ENCODE measurements at places on chromosomes 2 and 18. TPM values are rescaled to one million over a fixed set of nuclear protein-coding genes. Genes with fewer than 3 reads are reported as not detected.

Gene POTEI
- total RNA-seq = 0.98 TPM

Gene CREG2
- not detected for total RNA-seq

Gene CNPPD1
- total RNA-seq = 37.0 TPM

Gene HOXD8
- 13.8 TPM for total RNA-seq

Gene GPR75
- total RNA-seq = 4.9 TPM

Gene SPATA3
- total RNA-seq = not detected

Gene WDSUB1
- total RNA-seq = 14.3 TPM

Gene IMMT
- total RNA-seq = 44.8 TPM

Gene SLC5A7
- not detected for total RNA-seq

Gene ACVR1
- total RNA-seq = 32.8 TPM

Gene CAVIN2
- total RNA-seq = 31.3 TPM

Gene FAM237A
- not detected for total RNA-seq

Gene GPAT2
- total RNA-seq = 5.9 TPM

- peaks cover 10% of the 10 kb centered on the region for H3K36me3 ChIP-seq
- peak within 1 kb of the TSS; percentile 88 for H3K4me3 ChIP-seq
- H3K27me3 ChIP-seq = no peaks in the 10 kb centered on the region
- peaks cover 7% of the 10 kb centered on the region for H3K4me1 ChIP-seq
- peak; percentile 99 for DNase-seq
- peak within 1 kb of the TSS; percentile 87 for H3K27ac ChIP-seq
Observed at GRCh38 chr2:130342533-130343275, at the start of gene IMP4. Gene IMP4 (plus strand): TSS chr2:130342897. CDS start chr2:130342933, 36 bp downstream.

GRCh38 chr2:42128721-42129486 lies 40.2 kb upstream of the EML4 start:
- peak overlapping the region; percentile 64 for H3K27ac ChIP-seq
- H3K27me3 ChIP-seq = no peaks in the 10 kb centered on the region
- no peak for DNase-seq
- no peaks in the 10 kb centered on the region for H3K36me3 ChIP-seq
- H3K4me3 ChIP-seq = no peak overlapping the region

- no peak overlapping the region for H3K4me3 ChIP-seq
- no peak for DNase-seq
- H3K4me1 ChIP-seq = no peaks in the 10 kb centered on the region
- no peaks in the 10 kb centered on the region for H3K27me3 ChIP-seq
- no peaks in the 10 kb centered on the region for H3K36me3 ChIP-seq
Observed at GRCh38 chr2:197278799-197279763, 31.5 kb downstream of the ANKRD44 start.

GRCh38 chr2:25362434-25363145 lies 20.9 kb upstream of the DNMT3A start:
- H3K4me3 ChIP-seq = peak overlapping the region; percentile 60
- H3K4me1 ChIP-seq = no peaks in the 10 kb centered on the region
- H3K27me3 ChIP-seq = no peaks in the 10 kb centered on the region
- no peaks in the 10 kb centered on the region for H3K36me3 ChIP-seq
- peak overlapping the region; percentile 69 for H3K27ac ChIP-seq
- no peak for DNase-seq

DNA sequence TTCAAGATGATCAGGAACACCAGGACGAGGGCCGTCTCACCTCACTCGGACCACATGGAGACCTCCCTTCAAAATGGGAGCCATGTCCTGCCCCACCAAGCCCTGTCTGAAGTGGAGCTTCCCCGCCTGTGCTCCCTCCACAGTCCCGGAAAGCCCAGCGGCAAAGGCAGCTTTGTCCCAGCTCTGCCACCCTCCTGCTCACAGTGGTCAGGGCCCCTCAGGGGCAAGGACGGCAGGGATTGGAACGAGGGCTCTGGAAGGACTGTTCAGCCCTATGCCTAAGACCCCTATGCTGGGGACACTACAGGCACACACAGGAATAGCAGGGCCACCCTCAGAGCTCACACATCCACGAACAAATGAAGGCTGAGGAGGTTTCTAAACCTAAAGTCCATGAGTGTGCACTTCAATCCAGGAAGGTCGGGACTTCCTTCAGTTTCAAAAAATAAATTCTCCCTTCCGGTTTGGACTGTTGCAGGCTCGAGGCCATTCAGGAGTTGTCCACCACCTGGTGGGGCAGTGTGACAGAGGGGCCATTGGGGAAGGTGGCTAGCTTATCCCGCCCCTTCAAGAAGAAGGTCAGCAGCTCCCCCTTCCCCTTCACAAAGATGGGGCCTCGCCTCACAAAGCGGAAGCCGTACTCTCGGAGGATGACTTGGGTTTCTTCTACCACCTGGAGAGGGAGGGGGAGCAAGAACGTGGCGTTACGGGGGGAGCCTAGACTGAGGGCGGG lies 26.4 kb downstream of the CENPO start:
- peaks cover 3% of the 10 kb centered on the region for H3K36me3 ChIP-seq
- no peak overlapping the region for H3K27ac ChIP-seq
- no peak for DNase-seq
- H3K4me3 ChIP-seq = no peak overlapping the region

GRCh38 chr2:174919947-174920595 lies 85.1 kb downstream of the CHN1 start:
- H3K36me3 ChIP-seq = no peaks in the 10 kb centered on the region
- H3K27ac ChIP-seq = no peak overlapping the region
- no peak overlapping the region for H3K4me3 ChIP-seq
- DNase-seq = no peak

- no peak for DNase-seq
- H3K27me3 ChIP-seq = no peaks in the 10 kb centered on the region
- H3K4me3 ChIP-seq = no peak overlapping the region
- no peaks in the 10 kb centered on the region for H3K4me1 ChIP-seq
- no peak overlapping the region for H3K27ac ChIP-seq
Observed at GRCh38 chr2:208319391-208319790, 53.3 kb downstream of the PIKFYVE start.

GRCh38 chr2:152626911-152627339 lies 90.3 kb downstream of the PRPF40A start:
- no peak overlapping the region for H3K27ac ChIP-seq
- no peaks in the 10 kb centered on the region for H3K27me3 ChIP-seq
- H3K4me1 ChIP-seq = no peaks in the 10 kb centered on the region
- H3K4me3 ChIP-seq = no peak overlapping the region
- no peak for DNase-seq
- H3K36me3 ChIP-seq = no peaks in the 10 kb centered on the region

- no peak overlapping the region for H3K4me3 ChIP-seq
- no peaks in the 10 kb centered on the region for H3K4me1 ChIP-seq
- DNase-seq = no peak
Observed at GRCh38 chr18:31410716-31411483, 34.3 kb downstream of the DSG4 start.

DNA sequence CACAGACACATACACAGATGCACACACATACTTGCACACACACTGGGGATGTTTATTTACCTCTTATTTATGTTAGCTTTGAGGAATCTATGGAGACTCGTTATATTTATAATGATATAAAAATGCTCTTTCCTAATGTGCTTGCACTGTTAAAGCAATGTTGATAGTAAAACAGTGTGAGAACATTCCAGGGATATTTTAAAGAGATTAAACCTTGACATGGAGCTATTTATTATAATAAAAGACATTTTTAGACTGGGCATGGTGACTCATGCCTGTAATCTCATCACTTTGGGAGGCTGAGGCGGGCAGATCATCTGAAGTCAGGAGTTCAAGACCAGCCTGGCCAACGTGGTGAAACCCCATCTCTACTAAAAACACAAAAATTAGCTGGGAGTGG lies 557.3 kb upstream of the ZNF804A start:
- no peak for DNase-seq
- no peaks in the 10 kb centered on the region for H3K36me3 ChIP-seq
- no peak overlapping the region for H3K27ac ChIP-seq
- H3K4me1 ChIP-seq = no peaks in the 10 kb centered on the region
- no peaks in the 10 kb centered on the region for H3K27me3 ChIP-seq
- no peak overlapping the region for H3K4me3 ChIP-seq

DNA sequence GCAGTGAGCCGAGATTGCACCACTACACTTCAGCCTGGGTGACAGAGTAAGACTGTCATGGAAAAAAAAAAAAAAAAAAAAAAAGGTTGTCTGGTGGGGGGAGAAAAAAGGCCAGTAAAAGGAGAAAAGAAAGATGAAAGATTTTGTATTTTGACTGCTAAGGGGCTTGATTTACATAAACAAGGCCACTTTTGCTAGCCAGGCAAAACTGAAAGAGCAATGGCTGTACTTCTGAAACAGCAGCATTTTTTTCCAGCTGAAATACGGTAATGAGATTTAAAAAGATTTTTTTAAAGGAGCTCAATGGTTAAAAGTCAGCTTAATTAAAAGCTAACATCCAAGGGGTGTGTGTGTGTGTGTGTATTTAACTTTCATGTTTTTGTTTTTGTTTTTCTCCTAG lies 11.3 kb upstream of the OXER1 start:
- no peak overlapping the region for H3K27ac ChIP-seq
- H3K36me3 ChIP-seq = no peaks in the 10 kb centered on the region
- H3K4me1 ChIP-seq = no peaks in the 10 kb centered on the region
- H3K4me3 ChIP-seq = no peak overlapping the region
- no peak for DNase-seq

- DNase-seq = no peak
- H3K4me3 ChIP-seq = no peak overlapping the region
- no peaks in the 10 kb centered on the region for H3K27me3 ChIP-seq
Observed at GRCh38 chr2:180677200-180677599, 303.2 kb upstream of the UBE2E3 start.

DNA sequence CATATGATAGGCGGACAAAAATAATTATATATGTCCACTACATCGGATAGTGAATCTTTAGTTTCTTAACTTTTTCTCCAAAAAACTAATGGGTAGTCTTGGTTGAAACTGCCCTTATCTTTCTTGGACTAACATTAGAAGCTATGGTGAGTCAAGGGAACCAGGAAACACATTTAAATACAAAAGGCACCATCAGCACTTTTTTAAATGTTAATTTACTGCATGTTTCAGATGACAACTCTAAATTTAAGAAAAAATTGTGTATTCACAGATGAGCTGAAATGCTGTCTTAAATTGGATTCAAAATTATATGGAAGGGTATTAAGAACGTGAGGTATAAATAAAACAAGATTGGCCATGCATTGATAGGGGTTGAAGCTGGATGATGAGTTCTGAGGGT lies 75.6 kb upstream of the CERS6 start:
- H3K4me1 ChIP-seq = no peaks in the 10 kb centered on the region
- H3K4me3 ChIP-seq = no peak overlapping the region
- H3K36me3 ChIP-seq = no peaks in the 10 kb centered on the region

GRCh38 chr2:36572054-36572718 lies 25.8 kb downstream of the FEZ2 start:
- H3K4me3 ChIP-seq = no peak overlapping the region

DNA sequence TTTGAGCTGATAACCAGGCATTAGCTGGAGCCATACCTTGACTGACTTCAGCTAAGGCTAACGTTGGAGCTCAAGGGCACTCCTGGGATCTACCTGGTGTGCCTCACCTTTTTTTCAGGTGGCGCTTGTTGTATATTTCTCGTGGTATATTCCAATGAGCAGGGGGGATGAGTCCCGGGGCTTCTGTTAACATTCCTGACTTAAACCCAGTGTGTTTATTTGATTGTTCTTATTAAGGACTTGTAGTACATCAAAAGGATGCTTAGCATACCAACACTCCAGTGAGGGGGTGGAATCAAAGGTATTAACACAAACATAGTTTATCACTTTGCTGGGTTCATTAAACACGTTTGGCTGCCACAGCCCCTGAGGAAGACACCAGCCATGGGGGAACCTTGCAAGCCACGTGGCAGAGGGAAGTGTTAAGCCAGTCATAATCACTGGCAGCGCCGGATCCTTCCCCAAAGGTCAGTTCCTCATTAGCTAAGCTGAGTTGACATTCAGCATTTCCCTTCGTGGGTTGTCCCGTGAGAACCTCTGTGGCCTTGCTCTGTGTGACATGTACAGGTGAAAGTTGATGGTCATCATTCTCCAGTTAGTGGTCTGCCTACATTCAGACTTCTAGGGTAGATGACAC lies 119.5 kb upstream of the MCFD2 start:
- H3K27ac ChIP-seq = peak overlapping the region; percentile 98
- no peaks in the 10 kb centered on the region for H3K27me3 ChIP-seq
- no peaks in the 10 kb centered on the region for H3K36me3 ChIP-seq
- no peak overlapping the region for H3K4me3 ChIP-seq
- H3K4me1 ChIP-seq = peaks cover 30% of the 10 kb centered on the region

DNA sequence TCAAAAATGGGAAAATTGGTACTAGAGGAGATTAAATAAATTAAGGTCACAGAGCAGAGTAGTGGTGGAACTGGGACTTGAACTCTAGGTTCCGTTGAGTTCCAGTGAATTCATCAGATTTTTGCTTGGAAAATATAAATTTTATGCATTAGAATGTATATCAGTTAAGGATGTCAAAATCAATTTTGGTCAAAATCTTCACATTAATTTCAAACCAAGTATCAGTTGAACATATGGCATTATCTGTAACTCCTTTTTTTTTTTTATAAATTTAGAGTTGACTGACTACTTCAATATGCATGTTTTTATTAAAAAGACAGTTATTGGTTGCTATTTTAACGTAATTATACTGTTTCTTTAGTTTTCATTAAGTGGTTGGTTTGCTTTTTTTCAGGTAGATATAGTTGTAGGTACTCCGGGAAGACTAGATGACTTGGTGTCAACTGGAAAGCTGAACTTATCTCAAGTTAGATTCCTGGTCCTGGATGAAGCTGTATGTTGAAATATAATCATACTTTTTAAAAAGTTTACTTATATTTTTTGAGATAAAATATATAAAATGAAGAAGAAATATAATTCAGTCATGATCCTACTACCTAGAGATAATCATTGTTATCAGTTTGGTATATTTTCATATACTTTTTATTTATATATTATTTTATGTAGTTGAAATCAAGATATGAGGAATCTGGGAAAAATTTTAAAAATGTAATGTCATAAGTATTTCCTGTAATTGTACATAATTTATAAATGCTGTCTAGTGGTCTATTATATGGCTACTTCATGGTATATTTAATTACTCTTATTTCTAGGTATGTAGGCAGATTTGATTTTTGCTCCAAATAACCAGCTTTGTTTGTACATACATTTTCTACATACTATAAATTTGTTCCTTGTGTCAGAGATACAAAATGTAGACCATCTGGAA lies 25.4 kb downstream of the DDX1 start:
- no peaks in the 10 kb centered on the region for H3K4me1 ChIP-seq
- no peak overlapping the region for H3K27ac ChIP-seq
- no peaks in the 10 kb centered on the region for H3K27me3 ChIP-seq
- H3K36me3 ChIP-seq = peaks cover 12% of the 10 kb centered on the region
- H3K4me3 ChIP-seq = no peak overlapping the region

GRCh38 chr2:199875400-199875799 lies 24.4 kb upstream of the FTCDNL1 start:
- H3K36me3 ChIP-seq = no peaks in the 10 kb centered on the region
- no peak overlapping the region for H3K4me3 ChIP-seq
- no peak overlapping the region for H3K27ac ChIP-seq
- DNase-seq = no peak
- no peaks in the 10 kb centered on the region for H3K27me3 ChIP-seq

DNA sequence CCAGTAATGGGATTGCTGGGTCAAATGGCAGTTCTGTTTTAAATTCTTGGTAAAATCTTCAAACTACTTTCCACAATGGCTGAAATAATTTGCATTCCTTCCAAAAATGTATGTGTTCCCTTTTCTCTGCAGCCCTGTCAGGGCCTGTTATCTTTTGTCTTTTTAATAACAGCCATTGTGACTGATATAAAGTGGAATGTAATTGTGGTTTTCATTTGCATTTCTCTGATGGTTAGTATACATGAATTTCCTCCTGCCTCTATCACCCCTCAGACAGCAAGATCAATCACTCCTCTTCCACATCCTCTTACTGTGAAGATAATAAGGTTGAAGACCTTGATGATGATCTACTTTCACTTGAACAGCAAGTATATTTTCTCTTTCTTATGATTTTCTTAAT lies 304.8 kb upstream of the FSIP2 start:
- H3K27me3 ChIP-seq = no peaks in the 10 kb centered on the region
- H3K36me3 ChIP-seq = no peaks in the 10 kb centered on the region
- no peaks in the 10 kb centered on the region for H3K4me1 ChIP-seq

Measured in breast epithelium (tissue), 4 donors.